Fibroblast of skin of abdomen (primary cell): ENCODE measurements at places on chromosomes 6 and 20.

DNA sequence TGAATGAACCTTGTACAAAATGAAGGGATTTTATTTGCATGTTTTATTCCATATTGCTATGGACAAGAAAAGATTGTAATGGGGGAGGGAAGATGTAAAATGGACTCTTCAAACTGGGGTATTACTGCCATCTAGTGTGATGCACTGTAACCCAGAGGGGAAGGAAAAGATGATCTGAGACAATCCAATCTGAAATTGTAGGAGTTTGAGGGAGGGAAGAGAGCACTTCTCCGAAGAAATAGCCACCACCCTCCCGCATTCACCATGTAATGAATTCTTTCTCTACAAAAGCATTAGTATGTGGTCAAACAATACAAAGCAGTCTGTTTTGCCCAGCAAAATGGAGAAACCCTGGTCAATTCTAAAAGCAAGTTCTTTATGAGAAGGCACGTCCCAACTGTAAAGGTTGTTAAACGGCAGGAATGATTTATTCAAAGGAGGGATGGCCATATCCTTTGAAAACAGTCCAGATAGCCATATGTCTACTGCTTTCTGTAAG is 679.5 kb upstream of the NRSN1 start:
- DNase-seq, result peak; percentile 65

- no peak for DNase-seq
Measured at GRCh38 chr6:13383328-13384163, 55.2 kb upstream of the TBC1D7 start.

GRCh38 chr6:4608361-4609115 is 167.7 kb upstream of the CDYL start:
- no peak for DNase-seq

GRCh38 chr20:237929-238328 is 10.9 kb downstream of the DEFB129 start:
- no peak for DNase-seq
